Cortex of kidney (tissue), 1 donor: ENCODE measurements at places on chromosomes 5 and 9.

- no peak for DNase-seq
Measured at GRCh38 chr5:61678966-61679365, 346.9 kb downstream of the ZSWIM6 start.

- no peak for DNase-seq
Measured at GRCh38 chr5:141729387-141730006, 47.5 kb upstream of the ARAP3 start.

GRCh38 chr9:121296213-121297127, 28.5 kb downstream of the GSN start:
- DNase-seq: no peak

GRCh38 chr9:71582347-71582746, 186.0 kb downstream of the CEMIP2 start:
- no peak for DNase-seq

DNA sequence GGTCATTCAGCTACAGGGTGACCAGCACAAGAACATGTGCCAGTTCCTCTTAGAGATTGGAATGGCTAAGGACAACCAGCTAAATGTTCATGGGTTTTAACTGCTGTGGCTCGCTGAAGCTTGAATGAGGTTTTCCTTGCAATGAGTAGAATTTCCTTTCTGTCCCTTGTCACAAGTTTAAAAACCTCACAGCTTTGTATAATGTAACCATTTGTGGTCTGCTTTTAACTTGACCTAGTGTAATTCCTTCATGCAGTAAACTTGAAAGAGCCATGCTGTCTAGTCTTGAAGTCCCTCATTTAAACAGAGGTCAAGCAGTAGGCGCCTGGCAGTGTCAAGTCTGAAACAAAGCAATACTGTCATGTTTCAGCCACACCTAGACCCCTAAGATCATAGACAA, 181.3 kb upstream of the DMRT1 start:
- DNase-seq: no peak

- DNase-seq: no peak
Measured at GRCh38 chr5:41009232-41009631, 61.9 kb downstream of the MROH2B start.

DNA sequence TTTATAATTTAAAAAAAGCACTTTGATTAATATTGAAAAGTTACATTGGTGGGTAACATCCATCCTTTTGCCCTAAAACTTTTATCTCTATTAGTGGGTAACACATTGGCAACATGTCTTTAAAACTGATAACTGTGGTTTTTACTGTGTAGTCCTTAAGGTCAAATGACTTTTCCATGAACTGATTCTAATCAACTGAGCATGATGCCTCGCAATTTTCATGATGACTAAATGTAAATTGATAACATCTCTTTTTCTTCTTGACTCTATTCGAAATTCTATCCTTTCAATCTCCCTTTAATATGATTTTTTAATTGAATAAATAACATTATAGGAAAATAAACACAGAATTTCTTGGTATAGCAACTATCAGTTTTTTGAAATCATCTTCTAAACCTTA, 6.3 kb upstream of the IL5 start:
- DNase-seq: no peak

DNA sequence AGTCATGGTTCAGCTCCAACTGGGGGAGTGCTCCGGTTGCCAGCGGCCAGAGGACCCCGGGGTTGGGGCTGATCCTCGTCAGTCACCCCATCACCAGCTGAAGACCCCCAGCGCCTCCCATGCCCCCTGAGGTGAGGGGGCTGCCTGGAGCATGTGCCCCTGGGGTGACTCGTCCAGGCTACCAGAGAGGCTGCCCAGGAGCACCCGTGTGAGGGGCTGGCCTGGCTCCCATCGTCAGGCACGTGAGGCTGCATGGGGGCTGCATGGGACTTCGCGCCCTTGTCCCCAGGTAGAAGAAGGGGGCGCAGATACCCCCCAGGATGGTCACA, 46.4 kb upstream of the EGFL7 start:
- DNase-seq: no peak

DNA sequence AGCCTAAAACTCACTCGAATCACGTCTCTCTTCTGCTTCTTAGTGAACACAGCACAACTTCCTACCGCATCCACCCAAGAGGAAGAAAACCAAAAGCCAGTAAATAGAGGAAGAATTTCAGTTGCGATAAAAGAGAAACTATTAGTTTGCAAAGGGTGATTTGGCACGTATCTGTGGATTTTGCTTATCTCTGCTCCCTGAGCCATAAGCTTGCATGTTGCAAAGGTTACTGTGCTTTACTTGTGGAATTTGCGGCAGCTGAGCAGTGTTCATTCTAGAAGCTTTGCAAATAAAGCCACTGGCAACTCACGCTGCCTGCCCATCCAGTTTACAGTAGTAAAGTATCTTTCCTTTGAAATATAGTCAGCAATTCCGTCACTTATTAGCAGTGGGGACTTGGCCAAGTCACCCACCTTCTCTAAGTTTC, 149.0 kb upstream of the PCA3 start:
- no peak for DNase-seq

GRCh38 chr5:115683081-115683480, 57.2 kb upstream of the TMED7 start:
- DNase-seq: no peak
